Progenitor cell of endocrine pancreas (in vitro differentiated cells): ENCODE measurements at places on chromosomes 7 and 10. TPM values are rescaled to one million over a fixed set of nuclear protein-coding genes. Genes with fewer than 3 reads are reported as not detected.

Gene C10orf143
- 3.6 and 3.7 TPM in 2 replicates for total RNA-seq

GRCh38 chr7:77843194-77843593 is 44.6 kb downstream of the PHTF2 start:
- H3K4me3 ChIP-seq, result no peak overlapping the region
- H3K4me1 ChIP-seq, result no peaks in the 10 kb centered on the region
- H3K36me3 ChIP-seq, result peaks cover 1% of the 10 kb centered on the region
- H3K27ac ChIP-seq, result no peak overlapping the region
- DNase-seq, result no peak

GRCh38 chr7:16402940-16403339 is 18.4 kb downstream of the CRPPA start:
- no peak overlapping the region for H3K27ac ChIP-seq
- no peak for DNase-seq
- H3K36me3 ChIP-seq, result peaks cover 28% of the 10 kb centered on the region
- H3K27me3 ChIP-seq, result no peaks in the 10 kb centered on the region
- no peak overlapping the region for H3K4me3 ChIP-seq

DNA sequence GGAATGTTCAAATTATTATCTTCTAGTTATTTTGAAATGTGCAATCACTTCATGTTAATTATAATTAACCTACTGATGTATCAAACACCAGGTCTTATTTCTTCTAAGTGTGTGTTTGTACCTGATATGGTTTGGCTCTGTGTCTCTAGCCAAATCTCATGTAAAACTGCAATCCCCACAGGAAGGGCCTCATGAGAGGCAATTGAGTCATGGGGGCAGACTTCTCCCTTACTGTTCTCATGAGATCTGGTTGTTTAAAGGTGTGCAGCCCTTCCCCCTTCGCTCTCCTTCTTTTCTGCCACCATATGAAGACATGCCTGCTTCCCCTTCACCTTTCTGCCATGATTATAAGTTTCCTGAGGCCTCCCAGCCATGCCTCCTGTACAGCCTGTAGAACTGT is 18.6 kb upstream of the PRKCQ start:
- no peak overlapping the region for H3K27ac ChIP-seq
- H3K4me1 ChIP-seq, result no peaks in the 10 kb centered on the region
- H3K27me3 ChIP-seq, result peaks cover 12% of the 10 kb centered on the region
- no peak for DNase-seq
- H3K36me3 ChIP-seq, result no peaks in the 10 kb centered on the region

DNA sequence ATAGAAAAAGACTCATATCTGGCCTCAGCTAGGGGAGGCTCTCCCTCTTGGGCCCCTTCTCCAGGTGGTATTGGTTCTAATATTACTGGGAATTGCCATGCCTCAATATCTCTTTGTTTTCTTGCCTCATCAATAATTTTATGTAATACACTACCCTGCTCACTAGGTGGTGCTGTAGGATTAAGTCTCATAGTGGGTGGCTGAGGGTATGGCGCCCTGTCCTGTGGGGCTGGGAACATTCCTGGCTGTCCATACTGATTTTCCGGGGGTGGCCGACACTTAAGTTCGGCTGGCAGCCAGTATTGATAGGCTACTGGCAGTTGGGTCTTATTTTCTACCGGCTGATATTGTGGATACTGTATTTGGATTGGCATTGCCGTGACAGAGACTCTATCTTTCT is 9.0 kb upstream of the TAS2R3 start:
- H3K4me3 ChIP-seq, result no peak overlapping the region
- DNase-seq, result no peak
- H3K4me1 ChIP-seq, result no peaks in the 10 kb centered on the region
- no peaks in the 10 kb centered on the region for H3K27me3 ChIP-seq
